ENCODE measurements at places on chromosomes 5 and 9. TPM values are rescaled to one million over a fixed set of nuclear protein-coding genes. Genes with fewer than 3 reads are reported as not detected.

Gene OR2V1
- not detected for total RNA-seq

Gene PCA3
- total RNA-seq: not detected

Gene UBE2QL1
- total RNA-seq: 1.9 TPM

Gene FOXD4
- 0.34 TPM for total RNA-seq

Gene SAXO1
- not detected for total RNA-seq

Gene PCDHGA1
- total RNA-seq: 0.26 TPM

Gene FBP2
- total RNA-seq: not detected

Gene TRPM3
- not detected for total RNA-seq

Gene SLCO6A1
- total RNA-seq: not detected

Gene SLC34A1
- total RNA-seq: not detected

Gene PCDHGB7
- 0.06 TPM for total RNA-seq

Gene NDST1
- 44.3 TPM for total RNA-seq

Gene ABO
- not detected for total RNA-seq

Gene SLC25A2
- not detected for total RNA-seq

Gene LURAP1L
- total RNA-seq: 28.2 TPM

Gene PDE8B
- 2.0 TPM for total RNA-seq

Gene ROR2
- total RNA-seq: 0.90 TPM

Gene GARNL3
- 3.3 TPM for total RNA-seq

Gene MLANA
- total RNA-seq: not detected

Gene CNTLN
- 5.8 TPM for total RNA-seq

Gene GFPT2
- 62.3 TPM for total RNA-seq

Gene GOLGA1
- 9.6 TPM for total RNA-seq

Gene EIF4E1B
- not detected for total RNA-seq

Gene PCDHGA3
- 0.05 TPM for total RNA-seq

Gene CDH9
- total RNA-seq: not detected

Gene FOXD4L5
- total RNA-seq: 0.05 TPM

Gene AGXT2
- total RNA-seq: not detected

Gene PCDHB3
- total RNA-seq: 0.30 TPM

Gene DOCK8
- 0.31 TPM for total RNA-seq

Gene HRH2
- total RNA-seq: 0.49 TPM

Gene PCAT7
- 0.72 TPM for total RNA-seq

Gene KLHL3
- 0.07 TPM for total RNA-seq

Gene NMUR2
- total RNA-seq: 0.22 TPM

Gene ENTREP1
- 0.86 TPM for total RNA-seq

Gene SLC1A3
- total RNA-seq: 0.08 TPM

Gene LCP2
- not detected for total RNA-seq
